ENCODE measurements at places on chromosomes 3 and 15.

DNA sequence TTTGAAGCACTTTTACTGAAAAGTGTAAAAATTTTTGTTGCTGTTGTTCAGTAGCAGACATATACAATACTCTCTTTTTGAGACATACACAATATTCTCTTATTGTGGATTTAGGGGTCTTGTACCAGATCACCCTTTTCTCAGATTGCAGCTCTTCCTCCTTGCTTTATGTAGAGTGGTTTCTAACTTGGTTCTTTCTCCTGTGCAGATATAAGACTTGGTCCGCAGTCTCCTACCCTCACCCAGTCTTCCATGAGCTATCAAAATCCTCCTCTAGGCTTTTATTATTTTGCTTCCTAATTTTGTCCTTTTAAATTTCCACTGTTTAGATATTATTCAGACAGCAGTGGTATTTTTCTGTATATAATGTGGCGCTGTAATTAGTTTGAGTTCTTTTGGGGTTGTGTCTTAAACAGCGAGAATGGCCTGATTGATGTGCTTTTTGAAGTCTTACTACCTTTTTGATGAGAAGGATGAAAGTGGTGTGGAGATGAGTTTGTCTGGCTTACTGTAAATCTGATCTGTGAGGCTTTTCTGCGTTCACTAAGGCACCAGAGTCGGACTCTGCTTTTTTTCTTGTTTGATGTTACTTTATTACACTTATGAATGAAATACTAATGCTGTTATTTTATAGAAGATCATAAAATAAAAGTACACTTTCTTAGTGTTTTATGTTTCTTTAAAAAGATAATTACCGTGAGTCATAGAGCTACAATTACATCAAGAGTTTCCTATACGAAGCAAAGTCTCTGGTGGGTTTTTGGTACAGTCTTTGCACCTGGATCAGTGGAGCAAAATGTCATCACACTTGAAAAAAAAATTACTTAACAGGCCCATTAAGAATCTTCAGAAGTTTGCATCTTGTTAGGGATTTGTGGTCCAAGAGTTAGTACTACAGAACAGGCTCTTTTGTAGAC lies 27.8 kb downstream of the FNDC3B start:
- no peak for DNase-seq

GRCh38 chr15:37981775-37982174 lies 47.3 kb downstream of the TMCO5A start:
- peak; percentile 69 for DNase-seq

DNA sequence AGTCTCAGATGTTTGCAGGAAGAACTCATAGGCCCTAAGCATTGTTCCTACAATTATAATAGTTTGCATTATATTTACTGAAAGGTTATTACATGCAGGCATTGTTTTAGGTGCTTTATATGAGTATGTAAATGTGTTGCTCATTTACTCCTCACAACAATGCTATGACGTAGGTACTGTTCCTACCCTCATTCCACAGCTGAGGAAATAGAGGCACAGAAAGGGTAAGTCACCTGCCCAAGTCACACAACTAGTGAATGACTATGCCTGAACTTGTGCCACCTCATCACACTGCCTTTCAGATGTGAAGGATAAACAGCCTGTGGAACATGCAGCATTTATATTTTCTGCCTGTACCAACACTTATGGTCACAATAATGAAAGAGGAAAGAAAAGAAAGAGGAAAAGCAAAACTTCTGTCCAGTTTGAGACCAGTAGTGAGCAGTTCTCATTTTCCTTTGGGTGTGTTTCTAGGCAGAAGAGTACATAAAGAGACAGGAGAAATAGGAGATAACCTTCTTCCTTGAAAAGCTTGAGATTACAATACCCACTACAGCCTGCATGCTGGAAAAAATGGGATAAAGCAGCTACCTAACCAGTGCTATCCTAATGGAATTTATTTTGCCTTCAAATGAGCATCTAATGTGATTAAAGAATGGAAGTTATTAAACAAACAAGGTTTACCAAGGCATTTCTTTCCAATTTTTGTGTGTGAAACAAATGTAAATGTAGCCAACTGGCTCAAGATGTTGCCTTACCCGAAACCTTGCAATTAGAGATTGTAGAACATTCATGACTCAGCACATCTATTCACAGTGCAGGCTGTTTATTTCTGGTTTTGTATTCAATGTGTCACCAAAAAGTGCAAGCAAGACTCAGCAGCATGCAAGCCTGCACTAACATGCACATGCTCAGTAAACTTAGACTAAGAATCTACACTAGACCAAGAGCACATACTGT lies 20.5 kb upstream of the ENTPD3 start:
- no peak for DNase-seq

GRCh38 chr15:75389791-75390382 lies 21.5 kb upstream of the MAN2C1 start:
- DNase-seq, result no peak

DNA sequence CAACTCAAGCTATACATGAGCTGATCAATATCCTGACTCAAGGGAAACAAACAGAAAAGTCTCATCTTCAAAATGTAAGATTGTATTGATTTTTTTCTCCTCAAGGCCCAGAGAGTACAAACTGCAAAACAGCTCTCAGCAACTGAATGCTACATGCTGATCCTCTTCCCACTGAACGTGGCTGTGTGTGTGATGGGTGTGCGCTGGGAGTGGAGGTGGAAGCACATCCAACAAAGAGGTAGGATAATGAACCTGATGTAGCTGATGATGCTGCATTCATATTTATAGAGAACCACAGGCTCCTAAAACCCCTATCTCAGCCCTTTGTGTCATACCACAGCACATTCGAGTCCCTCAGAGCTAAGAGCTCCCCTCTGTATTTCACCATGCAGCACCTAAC lies 56.8 kb downstream of the GABRB3 start:
- DNase-seq, result no peak

DNA sequence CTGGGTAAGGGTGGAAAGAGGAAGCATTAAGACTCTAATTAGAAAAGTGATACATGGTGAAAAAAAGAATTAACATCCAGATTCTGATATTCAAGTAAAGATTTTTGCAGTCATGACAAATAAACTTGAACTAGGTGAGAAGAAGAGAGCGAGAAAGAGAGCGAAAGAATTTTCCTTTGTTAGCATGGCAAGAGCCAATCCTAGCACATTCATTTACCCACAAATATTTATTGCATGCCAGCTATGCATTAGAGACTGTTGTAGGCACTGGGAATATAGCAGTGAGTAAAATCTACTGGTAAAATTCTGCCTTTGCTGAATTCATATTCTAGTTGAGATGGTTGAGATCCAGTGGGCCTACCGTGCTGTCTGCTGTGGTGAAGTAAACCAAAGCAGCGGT lies 177.9 kb upstream of the DPH6 start:
- no peak for DNase-seq

- DNase-seq, result no peak
Measured at GRCh38 chr15:52100807-52101442, 11.7 kb downstream of the BCL2L10 start.

GRCh38 chr3:143814443-143814889 lies 33.8 kb downstream of the SLC9A9 start:
- DNase-seq, result no peak

DNA sequence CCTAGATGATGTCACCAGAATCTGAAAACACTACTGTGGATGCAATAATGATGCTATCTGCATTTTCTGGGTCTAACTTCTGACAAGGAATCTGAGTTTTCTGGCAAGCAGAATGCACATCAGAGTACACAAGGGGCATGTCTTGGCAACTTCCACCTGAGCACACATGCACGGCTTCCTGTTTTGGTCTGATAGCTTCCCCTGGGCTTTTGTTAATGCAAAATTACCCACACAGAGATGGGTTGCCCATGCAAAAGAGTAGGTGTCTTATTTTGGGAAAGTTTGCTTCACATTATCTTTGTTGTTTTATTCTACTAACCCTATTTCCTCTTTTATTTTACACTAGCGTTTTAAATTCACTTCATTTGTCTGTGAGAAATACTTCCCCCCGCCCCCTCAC lies 74.2 kb upstream of the SATB1 start:
- DNase-seq, result no peak

- DNase-seq, result no peak
Measured at GRCh38 chr3:134381831-134382442, 7.7 kb upstream of the AMOTL2 start.

DNA sequence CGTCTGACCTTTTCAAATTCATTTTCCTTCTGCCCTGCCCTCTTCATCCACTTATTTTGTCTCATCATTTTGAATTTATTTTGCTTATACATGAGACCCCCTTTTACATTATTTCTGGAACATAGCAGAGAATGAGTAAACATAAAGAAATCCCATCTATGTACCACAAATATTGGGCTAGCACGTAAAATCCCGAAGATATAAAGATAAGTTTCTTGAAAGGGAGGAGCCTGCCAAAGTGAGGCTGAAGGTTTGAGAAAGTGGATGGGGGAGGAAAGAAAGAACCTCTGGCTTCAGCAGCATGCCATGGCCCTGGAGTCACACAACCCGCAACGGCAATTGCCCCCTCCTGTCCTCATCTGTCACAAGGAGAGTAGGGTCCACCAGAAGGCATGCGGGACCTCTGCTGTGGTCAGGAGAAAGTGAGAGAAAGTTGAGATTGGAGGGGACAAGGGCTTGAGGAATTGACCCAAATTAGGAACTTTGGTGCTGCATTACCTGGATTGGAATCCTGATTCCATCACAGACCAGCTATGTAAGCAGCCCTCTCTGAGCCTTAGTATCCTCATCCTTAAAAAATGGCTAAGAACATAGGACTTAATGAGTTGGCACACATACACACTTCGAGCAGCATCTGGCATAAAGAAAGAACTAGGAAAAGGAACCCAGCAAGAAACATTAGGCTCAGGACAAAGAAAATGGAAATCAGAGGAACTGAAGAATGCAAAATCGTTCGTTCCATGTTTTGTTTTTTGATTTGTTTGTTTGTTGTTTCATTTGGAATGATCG lies 53.7 kb upstream of the GYG1 start:
- DNase-seq, result no peak

DNA sequence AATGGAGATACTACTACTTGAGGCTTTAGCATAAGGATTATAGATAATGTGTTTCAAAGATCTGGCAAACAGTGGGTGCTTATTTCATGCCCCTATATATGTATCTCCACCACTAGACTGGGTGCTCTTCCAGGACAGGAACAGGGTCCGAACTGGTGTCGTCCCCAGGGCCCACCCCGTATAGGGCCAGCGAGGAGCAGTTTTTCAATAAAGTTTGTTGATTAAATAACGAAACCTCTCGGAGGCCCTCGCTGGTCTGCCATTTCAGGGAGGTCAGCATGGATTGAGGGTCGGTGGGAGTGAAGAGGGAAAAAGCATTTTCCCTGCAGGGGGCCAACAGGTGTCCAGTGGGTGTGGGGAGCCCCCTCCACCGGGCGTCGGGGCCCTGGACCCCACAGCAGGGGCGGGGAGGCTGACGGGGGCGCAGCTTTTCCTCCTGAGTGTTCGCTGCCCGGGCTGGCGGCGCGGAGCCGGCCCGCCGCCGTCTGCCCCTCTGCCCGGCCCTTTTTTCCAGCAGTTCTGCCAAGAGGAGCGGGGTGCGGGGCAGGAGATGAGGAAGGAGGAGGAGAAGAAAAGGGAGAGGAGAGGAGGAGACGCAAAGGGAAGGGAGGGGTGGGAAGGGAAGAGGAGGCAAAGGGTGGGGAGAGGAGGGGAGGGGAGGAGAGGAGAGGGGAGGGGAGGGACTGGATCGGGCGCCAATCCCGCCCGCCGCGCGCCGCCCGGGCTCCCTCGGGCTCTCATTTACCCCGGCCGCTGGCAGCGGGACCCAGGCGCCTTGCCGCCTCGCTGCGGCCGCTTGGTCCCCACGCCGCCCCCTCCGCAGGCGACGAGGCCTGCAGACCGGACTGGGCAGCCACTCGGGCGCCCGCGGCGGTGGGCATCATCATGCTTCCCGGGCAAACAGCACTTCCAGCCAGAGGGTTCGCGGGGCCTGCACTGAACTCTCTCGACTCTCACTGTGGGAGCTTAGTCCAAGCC lies 66.3 kb downstream of the ISG20 start:
- DNase-seq, result peak; percentile 26

DNA sequence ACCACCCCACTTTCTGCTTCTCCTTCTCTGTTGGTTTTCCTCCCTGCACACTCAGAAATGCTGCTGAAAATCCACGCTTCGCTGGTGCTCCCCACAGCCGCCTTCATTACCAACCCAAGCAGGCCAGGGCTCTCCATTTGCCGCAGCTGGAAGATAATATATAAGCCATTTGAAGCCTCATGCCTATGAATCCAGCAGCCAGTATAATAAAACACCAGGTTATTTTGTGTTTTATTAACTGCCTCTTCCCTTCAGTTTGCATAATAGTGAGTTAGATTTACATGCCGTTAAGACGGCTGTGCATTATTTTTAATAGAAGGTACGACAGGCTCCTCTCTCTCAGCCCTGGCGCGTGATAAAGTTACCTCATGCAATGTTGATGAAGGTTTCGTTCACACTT lies 86.6 kb downstream of the TOP2B start:
- no peak for DNase-seq

DNA sequence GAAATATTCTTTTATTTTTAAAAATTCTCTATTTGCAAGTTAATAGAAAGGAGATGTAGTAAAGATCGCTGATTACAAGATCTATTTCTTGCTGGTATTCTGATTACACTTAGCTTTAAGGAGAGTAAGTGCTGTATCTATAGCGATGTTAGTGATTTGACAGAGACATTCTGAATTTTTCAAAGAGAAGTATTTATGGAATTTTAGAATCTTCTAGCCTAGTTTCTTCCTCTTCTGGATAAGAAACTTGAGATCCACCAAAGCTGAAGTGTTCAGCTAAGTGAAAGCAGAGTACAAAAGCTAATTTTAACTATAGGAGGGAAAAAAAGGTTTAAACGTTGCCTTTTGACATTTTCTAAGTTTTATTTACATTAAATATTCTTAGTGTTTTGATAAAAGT lies 72.1 kb upstream of the RARB start:
- no peak for DNase-seq

DNA sequence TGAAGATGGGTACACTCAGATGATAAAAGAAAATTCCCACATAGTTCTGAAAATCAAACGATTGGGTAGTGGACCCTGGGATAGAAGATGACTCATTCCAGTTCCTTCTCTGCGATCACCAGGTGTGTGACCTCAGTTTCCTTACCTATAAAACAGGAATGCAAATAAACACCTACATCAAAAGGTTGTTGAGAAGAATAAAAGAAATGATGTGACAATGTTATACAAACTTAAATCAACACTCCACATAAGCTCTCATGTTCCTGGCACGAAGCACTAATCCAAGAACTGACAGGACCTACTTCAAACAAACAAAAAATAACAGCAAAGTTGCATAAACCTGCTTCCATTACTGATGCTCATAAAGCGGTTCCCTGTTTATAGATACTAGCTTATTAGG lies 69.2 kb downstream of the RORA start:
- DNase-seq, result no peak

DNA sequence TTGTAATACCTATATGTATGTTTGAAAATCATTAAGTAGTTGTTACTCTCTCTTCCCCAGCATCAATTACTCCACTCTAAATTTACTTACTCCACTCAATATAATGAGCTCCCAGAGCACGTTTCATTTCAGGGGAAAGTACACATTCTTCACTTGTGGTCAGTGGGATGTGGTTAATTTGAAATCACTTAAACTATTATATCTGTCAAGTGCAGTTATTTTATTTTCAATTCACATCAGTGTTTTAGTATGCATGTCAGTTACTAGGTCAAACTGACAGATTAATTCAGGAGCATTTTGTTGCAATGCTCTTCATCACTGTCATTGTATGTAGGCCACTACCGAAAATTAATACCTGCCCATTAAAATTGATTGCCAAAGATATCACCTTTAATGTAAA lies 376.1 kb downstream of the ZIC4 start:
- DNase-seq, result no peak

Measured in NCI-H524 (cell line).